SIG-M5 (cell line): ENCODE measurements at places on chromosomes 4 and X.
A peak's percentile ranks its signal among the peaks of the same experiment; 100 is the strongest.

DNA sequence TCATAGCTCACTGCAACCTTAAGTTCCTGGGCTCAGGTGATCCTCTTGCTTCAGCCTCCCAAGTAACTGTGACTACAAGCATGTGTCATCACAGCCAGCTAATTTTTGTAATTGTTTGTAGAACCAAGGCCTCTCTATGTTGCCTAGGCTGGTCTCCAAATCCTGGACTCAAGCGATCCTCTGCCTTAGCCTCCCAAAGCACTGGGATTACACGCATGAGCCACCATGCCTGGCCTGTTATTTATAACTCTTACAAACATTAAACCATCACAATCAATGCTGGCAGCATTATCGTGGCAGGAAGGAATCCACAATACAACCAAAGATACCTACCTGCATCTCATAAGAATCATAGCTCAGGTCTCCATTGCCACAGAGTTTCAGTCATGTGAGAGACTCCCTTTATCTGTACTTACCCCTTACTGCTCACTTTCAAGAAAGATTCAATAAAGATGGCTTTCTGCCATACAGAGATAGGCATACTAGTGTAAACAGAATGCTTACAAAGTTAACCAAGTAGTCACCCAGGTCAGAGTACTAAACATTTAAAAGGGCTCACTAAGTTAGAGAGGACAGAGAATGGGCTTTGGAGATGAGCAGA, 48.5 kb downstream of the SMIM31 start:
- DNase-seq, result no peak

DNA sequence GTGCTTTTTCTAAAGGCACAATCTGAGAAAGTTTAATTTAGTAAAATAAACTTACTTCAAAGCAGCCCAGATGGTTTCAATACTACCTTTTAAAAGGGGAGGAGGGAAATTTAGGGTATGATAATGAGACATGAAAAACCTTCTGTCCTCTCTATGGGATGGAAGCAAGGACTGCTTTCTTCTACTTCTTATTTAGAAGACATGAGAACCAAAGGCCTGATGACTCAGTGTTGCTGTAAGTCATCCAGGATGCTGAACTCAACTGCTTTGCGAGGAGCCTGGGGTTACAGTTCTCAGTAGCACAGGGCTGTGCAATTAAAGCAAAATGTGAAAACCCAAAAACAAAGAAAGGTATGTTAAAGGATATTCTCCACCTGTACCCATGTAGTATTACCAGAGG, 140.8 kb upstream of the EDNRA start:
- DNase-seq, result no peak

DNA sequence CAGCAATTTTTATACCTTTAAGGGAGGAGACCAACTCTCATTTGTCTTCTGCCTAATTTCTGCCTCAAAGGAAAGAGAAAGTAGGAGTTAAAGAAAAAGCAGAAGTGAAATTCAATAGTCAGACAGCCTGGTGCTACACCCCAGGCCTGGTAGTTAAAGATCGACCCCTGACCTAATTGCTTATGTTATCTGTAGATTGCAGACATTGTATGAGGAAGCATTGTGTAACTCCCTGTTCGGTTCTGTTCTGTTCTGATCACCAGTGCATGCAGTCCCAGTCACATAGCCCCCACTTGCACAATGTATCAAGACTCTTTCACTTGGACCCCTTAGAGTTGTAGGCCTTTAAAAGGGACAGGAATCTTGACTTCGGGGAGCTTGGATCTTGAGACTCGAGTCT, 335.9 kb upstream of the AR start:
- no peak for DNase-seq

- DNase-seq, result no peak
Measured at GRCh38 chrX:123736333-123736921, 3.6 kb upstream of the THOC2 start.

GRCh38 chr4:168480931-168481611, 779 bp upstream of the DDX60L start:
- peak; percentile 36 for DNase-seq

DNA sequence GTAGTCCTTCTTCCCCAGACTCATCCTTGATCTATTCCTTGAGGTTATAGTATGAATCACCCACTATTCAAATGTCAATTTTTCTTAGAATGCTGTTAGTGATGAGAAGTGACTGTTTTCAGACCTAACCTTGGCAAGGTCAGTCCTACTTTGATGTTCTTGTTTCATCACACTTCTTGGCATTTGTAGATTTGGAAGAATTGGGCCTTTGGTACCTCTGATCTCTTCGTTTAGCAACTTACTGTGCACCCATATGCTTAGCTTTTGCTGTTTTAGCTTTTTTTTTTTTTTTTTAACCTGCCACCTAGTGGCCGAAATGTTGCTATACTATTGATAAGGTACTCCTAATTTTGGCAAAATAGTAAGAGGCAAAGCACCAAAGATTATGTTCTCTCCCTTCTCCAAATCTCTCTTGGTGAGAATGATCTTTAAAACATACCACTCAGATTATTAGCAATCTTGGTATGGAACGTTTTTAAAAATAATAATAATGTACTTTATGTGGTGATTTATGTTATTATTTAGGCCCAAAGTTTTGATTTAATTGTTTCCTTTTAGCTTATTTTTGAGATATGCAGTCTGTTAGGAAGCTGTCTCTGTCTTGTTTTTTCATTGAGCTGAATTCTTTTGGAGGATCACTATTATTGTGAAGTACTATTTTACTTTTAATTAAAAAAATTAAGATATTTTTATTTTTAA, 16.6 kb downstream of the DCK start:
- no peak for DNase-seq

GRCh38 chr4:184355111-184355604, 119.2 kb downstream of the IRF2 start:
- DNase-seq, result peak; percentile 76

DNA sequence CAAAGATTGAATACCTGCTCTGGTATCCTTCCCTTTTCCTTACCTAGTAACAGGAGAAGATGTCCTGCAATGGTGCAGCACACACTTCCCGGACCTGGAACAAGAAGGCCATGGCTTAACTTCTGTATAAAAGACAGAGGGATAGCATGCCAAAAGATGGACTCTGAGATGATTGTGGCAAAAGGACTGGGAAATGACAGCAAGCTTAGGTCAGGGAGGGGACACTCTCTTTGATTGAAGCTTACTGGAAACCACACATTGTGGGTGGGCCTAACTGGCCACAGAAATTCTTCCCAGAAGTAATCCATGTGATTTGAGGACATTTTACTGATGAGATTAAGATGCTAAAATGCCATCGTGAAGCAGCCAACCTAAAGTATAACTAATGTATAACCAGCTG, 71.0 kb upstream of the OTUD4 start:
- no peak for DNase-seq

GRCh38 chr4:76781698-76782595, 116.0 kb downstream of the SOWAHB start:
- DNase-seq, result no peak

GRCh38 chr4:1187182-1187581, 14.8 kb upstream of the SPON2 start:
- DNase-seq, result no peak

DNA sequence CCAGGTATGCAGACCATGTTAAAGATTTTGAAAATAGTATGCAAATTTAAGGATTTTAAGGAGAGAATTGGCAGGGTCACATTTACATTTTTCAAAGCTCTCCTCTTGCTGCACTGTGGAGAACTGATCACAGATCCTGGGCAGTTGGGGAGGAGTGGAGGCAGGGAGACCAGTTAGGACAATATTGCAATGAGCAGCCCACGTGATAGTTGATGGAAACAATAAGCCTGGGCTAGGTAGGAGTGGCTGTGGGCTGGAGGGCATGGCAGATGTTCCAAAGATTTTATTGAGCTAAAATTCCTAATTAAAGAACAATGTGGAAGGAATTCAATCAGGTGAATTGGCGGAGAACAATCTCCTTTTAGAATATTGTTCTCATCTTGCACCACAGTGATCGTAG, 50.6 kb downstream of the ENPEP start:
- DNase-seq, result no peak

DNA sequence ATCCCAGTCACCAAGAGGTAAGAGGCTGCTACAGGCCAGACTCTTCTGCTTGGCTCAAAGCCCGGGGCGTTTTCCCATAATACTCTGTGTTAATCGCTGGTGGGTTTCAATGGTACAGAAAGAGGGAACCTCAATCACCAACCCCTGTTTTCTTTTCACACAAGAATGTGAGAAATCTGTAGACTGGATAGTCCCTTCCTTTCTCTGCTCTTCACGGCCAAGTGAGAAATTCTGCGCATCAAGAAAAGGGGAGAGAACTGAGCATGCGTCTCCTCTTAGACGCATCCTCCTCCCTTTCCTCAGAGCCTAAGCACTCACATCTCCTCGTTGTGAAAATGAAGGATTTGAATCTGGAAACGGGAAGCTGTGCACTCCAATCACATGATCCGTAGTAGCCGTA, 64.7 kb downstream of the CLNK start:
- no peak for DNase-seq

DNA sequence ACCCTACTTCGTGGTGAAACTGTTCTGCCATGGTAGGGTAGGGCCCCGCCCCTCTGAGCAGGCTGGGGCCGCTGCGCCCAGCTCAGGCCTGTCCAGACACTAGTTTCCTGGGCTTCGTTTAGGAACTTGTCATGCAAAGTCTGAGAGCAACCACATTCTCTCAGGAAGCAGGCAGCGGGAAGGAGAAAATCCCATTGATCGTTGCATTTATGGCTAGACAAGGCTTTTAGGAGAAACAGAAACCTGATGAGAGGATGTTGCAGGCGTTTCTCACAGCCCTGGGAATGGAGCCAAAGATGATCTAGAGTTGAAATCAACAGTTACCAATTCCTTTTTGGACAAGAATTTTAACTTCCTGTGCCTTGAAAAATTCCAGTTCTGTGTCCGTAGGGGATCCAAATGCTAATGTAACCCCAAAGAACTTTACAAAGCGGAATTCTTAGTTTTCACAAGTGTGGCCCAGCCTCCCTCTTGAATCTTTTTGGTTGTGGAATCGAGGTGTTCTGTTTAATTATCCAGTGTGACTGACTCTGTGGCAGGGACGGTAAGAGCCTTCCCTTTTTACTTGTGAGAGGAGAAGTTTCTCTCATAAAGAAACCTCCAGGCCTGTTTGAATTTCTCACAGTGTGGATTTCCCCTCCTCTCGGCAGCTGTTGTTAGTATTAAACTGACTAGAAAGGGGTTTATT, 4.5 kb upstream of the CXCL9 start:
- no peak for DNase-seq

DNA sequence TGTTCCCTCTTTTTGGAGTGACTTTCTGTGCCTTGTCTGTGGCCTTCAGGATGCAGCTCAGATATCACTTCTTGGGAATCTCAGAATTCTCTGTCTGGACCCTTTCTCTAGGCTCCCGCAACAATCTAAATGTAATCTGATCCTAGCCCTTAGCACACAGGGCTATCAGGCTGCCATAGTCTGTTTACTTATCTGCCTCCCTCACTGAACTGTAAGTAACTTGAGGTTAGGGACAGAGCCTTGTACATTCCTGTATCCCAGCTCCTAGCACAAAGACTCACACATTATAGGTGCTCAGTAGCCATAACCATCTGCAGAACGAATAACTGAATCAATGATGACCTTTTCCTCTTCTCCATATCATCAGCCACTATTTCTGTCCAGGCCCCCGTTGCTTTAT, 69.5 kb downstream of the RTL9 start:
- no peak for DNase-seq

DNA sequence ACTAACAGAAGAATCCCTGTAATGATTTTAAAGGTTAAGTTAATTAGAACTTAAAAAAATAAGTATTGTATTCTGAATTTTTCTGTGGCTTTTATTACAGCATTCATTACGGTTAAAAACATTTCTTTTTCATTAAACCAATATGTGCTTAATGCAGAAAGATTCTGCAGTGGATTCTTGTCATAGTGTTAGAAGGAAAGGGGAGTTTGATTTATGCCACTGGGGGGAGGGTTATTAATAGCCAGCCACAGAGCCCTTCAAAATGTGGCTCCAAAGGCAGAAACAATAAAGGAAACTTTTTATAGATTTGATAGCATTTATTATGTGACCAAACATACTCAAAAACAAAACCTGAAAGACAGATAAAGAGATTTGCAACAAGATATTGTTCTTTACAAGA, 9.1 kb downstream of the SMAD1 start:
- no peak for DNase-seq

GRCh38 chrX:120251471-120252011, 929 bp downstream of the ZBTB33 start:
- no peak for DNase-seq

GRCh38 chr4:18113710-18114331, 92.3 kb upstream of the LCORL start:
- no peak for DNase-seq

DNA sequence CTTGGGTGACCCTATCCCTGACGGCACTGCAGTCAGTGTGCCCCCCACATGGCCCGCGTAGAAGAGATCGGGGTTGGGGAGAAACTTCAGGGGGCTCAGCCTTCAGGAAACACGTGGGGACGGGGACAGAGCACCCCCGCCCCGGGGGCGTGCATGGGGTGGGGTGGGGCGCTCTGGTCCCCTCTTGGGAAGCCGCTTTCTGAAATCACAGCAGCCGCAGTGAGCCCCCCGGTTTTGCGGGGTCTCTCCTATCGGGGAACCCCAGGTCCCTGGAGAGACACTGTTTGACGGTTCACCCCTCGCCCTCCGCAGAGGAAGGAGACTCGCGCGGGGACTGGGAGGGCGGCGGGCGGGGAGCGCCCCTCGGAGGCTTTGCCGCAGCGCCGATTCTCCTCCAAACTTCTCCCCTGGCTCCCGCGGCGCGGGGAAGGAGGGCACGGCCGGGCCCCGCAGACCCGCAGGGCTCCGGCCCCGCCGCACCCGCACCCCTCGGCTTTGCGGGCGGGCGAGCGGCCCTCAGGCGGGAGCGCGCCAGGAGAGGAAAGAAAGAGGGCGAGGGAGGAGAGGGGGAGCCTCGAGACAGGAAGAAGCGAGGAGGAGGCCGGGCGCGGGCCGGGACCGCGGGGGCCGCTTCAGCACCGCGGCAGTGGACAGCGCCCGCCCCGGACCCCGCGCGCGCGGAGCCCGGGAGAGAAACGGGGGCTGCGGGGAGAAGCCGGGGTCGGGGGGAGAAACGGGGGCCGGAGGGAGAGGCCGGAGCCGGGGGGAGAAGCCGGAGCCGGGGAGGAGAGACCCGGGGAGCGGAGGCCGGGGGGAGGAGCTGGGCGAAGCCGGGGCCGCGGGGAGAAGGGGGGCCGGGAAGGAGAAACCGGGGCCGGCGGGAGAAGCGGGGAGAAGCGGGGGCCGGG, 612 bp downstream of the CPLX1 start:
- DNase-seq, result no peak

DNA sequence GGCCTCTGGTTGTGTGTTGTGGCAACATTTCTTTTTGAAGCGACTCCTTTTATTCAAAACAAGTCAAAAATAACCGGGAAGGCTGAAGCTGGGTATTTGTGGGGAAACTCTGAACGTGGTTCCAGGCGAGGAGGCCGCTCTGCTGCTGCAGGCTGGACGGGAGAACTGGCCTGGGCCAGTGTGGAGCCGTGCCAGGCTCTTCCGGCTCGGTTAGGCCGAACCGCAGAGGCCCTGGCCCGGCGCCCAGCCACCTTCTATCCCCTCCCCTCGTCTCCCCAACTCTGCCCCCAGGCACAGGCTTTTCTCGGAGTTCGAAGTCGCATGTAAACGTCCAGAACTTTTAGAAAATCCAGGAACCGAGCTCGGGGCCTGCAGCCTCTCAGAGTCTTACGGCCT, 2.4 kb upstream of the BCOR start:
- DNase-seq, result no peak

GRCh38 chr4:26272654-26273615, 47.9 kb upstream of the RBPJ start:
- DNase-seq, result peak; percentile 59
